ENCODE measurements at places on chromosomes 12 and 14.
A peak's percentile ranks its signal among the peaks of the same experiment; 100 is the strongest.

- no peak for DNase-seq
Observed at GRCh38 chr12:31970199-31970598, 11.0 kb downstream of the RESF1 start.

DNA sequence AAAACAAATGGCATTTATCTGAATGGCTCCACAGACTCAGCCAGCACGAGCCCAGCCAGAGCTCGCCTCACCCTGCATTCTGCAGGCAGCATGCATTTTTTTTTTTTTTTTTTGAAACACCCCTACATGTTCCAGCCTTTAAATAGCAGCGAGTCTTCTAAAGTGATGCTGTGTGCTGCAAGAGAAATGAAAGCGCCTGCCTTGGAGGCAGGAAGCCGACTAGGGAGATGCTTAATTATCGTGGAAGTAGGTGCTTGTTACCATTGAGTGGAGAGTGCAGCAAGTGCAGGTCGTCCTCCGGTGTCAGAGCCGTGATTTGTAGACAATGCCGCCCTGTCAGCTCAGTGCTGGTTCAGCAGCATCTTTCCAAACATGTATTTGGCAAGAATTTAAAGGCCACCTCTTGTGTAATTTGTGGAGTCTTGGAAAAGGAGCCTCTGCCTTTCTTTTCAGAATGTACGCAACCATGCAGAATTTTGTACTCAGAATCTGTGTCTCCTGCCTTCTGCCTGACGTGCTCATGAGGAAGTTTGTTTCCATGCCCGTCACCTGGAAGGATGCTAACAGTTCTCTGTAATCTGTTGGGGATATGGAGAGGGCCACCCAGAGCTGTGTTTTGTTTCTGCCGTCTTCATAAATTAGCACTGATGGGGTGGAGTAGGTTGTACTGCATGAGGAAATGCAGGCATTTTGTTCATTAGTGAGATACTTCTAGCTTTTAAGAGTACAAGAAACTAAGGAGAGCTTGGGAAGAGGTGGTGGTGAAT lies 345.9 kb upstream of the RGS6 start:
- DNase-seq: no peak

GRCh38 chr14:56452940-56453339 lies 126.7 kb upstream of the TMEM260 start:
- DNase-seq: no peak

- no peak for DNase-seq
Observed at GRCh38 chr14:21308132-21308478, 28.2 kb downstream of the RPGRIP1 start.

- no peak for DNase-seq
Observed at GRCh38 chr12:118424884-118425283, 48.5 kb downstream of the SUDS3 start.

- no peak for DNase-seq
Observed at GRCh38 chr12:132926415-132926833, 29.7 kb downstream of the ZNF605 start.

- DNase-seq: no peak
Observed at GRCh38 chr12:112446008-112446725, 27.4 kb downstream of the PTPN11 start.

DNA sequence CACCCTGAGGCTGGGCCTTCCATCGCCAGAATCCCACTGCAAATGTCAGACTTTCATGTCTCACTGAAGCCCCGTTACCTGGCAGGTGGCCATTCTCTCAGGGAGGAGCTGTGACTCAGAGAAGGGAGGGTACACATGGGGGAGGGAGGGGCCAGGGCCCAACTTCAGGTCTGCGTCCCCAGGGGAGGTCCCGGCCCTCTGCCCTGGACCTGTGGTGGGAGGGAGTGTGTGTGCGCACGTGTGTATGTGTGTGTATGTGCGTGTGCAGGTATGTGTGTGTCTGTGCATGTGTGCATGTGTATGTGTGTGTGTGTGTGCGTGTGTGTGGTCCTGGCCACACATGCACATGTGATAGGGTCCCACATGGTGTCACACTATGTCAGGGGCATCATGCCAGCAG lies 50.9 kb downstream of the MVK start:
- no peak for DNase-seq

DNA sequence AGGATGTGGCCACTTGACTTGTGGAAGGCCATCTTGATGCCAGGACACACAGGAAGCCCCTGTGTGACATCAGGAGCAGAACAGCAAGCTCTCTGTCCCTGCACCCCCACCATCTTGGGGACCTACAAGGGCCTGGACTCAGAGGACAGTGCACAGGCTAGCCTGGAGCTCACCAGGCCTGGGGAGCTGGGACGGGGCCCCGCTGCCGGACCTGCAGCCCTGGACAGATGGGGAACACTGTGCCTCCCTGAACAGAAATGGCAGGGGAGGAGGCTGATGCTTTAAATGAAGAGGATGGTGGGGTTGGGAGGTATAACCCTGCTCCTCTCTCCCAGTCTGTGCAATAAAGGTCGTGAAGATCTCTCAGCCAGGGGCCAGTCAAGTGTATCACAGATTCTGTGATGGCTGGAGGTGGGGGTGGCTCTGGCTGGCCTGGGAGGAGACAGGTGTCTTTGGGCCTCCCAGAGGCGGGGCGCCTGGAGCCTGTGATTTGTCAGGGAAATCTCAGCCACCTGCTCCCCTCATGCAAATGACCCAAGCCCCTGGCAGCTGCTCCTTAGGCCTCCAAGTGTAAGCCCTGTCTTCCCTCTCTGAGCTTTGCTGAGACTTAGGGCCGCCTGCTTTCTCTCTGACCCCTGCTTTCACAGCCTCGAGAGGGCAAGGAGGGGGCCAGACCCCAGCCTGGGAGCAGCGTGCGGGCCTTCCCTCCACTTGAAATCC lies 1.1 kb upstream of the GNB3 start:
- DNase-seq: no peak

DNA sequence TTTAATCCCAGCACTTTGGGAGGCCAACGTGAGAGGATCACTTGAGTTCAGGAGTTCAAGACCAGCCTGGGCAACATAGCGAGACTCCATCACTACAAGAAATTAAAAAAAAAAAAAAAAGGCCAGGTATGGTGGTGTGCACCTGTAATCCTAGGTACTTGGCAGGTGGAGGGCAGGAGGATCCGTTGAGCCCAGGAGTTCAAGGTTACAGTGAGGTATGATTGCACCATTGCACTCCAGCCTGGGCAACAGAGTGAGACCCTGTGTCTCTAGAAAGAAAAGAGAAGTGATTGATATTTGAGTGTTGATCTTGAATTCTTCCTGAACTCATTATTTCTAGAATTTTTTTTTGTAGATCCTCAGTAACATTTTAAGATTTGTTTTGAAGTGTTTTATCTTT lies 59.4 kb downstream of the ADIPOR2 start:
- no peak for DNase-seq

GRCh38 chr14:71247106-71247505 lies 339.8 kb downstream of the PCNX1 start:
- no peak for DNase-seq

GRCh38 chr12:125025606-125026235 lies 32.3 kb downstream of the BRI3BP start:
- DNase-seq: no peak

- DNase-seq: no peak
Observed at GRCh38 chr14:55734731-55735130, 154.7 kb downstream of the KTN1 start.

GRCh38 chr12:47651368-47652254 lies 54.2 kb downstream of the RPAP3 start:
- peak; percentile 13 for DNase-seq

DNA sequence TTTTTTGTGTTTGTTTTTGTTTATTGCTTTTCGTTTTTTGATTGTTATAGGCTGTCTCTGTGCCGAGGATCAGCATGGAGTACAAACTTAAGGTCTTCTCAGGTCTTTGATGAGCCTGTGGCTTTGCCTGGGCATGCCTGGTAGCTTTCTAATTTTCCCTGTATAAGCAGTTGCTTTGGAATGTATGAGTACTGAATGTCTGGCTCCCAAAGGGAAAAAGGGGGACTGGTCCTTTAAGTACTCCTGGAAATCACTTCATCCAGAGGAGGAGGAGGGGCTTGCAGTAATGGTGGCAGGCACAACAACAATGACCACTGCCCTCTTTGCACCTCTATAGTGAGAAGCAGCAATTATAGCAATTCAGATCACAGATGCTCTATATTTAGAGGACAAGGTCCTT lies 67.6 kb upstream of the TTC7B start:
- DNase-seq: no peak

- no peak for DNase-seq
Observed at GRCh38 chr12:6542209-6543009, 8.1 kb downstream of the GAPDH start.

- no peak for DNase-seq
Observed at GRCh38 chr12:47214771-47215170, 135.0 kb upstream of the AMIGO2 start.

GRCh38 chr14:41663473-41663850 lies 56.8 kb downstream of the LRFN5 start:
- no peak for DNase-seq

DNA sequence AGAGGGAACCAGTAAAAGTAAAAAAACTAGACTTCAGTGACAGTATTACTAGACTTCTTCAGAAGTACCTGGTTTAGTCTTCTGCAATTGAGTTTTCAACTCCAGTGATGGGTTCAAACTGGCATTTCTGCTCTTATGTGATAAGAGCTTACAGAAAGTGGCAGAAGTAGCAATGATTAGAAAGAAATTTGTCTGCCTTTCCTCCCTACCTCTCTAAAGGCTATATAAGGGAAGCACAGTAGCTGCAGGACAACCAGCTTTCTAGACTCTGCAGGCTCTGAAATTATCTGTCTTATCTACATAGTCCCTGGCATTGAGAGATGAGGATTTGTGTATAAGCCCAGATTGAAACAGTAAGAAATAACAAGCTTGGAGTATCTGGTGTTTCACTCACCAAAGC lies 107.5 kb downstream of the DAAM1 start:
- no peak for DNase-seq

DNA sequence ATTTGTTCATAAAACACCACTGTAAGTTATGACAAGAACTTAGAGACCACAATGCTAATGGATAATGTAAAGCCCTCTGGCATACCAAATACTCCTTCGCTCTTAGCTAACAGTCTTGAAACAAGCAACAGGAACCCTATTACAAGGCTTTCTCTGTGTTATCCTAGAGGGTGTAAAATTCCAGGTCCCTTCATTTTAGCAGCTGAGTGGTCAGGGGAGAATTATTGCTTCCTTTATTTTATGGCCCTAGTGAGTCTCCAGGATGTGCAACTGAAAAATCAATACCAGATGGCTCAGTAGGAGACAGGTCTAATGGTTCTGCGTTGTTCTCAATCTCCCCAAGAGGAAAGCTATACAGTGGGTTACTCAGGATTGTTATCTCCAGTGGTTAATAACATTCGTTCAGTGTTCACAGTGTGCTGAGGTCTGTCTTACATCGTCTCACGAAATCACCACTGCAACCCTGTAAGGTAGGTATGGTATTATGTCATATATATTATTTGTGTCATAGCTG lies 172.7 kb upstream of the CNOT2 start:
- DNase-seq: no peak

DNA sequence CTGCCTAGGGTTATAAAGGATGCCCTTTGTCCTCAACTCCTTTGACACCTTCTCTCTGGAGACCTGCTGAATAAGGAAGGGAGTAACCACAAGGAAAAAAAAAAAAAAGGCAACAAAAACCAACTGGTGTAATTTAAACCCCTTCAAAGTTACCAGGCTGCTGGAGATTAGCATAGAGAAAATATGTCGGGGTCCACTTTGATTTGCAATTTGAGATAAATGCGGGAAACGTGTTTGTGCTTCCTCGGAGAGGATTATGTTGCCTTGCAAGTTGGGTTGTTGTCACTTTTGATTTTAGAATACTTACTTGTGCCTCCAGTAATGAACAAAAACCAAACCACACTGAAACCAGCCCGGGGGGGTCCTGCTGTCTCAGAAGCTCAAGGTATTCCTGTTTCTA lies 200.2 kb upstream of the MYL2 start:
- DNase-seq: no peak

DNA sequence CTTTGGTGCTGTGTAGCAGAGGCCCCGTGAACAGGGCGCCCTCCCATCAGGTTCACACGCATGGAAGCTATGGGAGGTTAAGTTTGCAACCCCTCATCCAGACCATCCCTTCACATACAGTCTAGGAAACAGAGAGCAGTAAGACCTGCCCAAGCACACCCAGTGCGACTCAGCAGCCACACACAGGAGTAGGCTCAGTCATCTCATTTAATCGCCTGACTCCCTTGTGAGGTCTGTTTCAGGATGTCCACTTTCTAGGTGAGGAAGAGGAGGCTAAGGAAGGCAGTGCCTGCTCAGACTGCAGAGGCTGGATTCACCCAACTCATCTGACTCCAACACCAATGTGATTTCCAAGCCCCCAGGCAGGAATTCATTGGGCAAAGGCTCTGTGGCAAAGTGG lies 11.9 kb downstream of the BDKRB1 start:
- no peak for DNase-seq
